Progenitor cell of endocrine pancreas (in vitro differentiated cells): ENCODE measurements at places on chromosomes 5 and 9.

DNA sequence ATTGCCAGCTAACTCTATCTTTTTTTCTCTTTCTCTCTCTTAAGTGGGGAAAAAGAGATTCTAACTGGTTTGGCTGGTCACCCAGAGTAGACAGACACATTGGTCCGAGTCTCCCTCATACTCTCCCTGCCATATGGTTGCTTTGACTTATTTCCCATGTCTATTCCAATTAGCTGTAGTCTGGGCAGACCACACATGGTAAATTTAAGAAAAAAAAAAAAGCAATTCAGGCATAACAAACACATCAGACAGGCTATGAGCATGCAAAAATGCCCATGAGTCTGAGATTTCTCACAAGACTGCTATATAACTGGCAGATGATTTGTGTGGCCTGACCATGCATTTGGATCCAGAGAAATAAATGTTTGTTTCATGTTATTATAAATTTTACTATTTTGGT lies 110.2 kb upstream of the FGF10 start:
- no peak for DNase-seq

DNA sequence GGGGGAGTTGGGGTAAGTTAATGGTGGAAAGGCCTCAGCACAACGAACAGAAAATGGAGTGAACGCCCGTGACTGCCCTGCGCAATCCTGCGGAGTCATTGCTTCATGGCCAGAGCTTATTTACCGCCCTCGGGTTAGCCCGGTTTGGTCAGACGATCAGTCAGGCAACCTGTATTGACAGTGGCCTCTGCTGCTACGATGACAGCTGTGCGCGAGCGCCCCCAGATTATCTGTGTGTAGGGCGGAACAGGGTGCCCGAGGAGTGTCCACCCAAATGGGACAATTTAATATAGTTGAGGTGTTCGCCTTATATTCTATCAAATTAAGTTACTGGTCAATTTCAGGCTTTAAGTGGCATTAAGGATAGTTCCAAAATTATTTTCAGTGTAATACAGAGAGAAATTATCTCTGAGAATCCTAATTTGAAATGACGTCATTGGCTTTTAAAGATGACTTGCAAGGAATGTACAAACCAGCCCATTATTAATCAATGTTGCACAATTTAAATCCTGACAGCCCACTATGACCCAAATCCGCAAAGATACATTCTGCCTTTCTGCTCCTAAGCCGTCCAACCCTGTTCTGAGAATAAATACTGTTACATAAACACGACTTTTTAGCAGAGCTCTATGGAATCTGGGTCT lies 879 bp upstream of the UBQLN1 start:
- peak; percentile 32 for DNase-seq

- DNase-seq: no peak
Observed at GRCh38 chr9:24459953-24460352, 85.7 kb downstream of the IZUMO3 start.

GRCh38 chr9:108857572-108857971 lies 1.8 kb upstream of the ACTL7B start:
- DNase-seq: no peak

GRCh38 chr5:154818471-154819116 lies 31.8 kb downstream of the FAXDC2 start:
- no peak for DNase-seq

DNA sequence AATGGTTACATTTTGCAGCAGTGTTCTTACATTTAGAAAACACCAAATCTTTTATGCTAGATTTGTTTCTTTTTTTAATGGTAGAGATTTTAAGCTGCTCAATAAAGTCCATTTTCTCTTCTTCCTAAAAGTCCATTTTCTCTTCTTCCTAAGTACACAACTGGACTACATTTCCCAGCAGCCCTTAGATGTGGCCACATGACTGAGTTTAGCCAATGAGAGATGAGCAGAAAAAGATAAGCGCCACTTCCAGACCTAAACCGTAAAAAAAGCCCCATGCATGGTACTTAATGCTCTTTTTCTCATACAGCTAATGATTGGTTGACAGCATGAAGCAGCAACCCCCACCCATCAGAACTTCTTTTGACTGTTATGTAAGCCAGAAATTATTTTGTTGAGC lies 206.7 kb downstream of the FAM114A2 start:
- no peak for DNase-seq

- no peak for DNase-seq
Observed at GRCh38 chr5:33046091-33046490, 335.0 kb downstream of the NPR3 start.

DNA sequence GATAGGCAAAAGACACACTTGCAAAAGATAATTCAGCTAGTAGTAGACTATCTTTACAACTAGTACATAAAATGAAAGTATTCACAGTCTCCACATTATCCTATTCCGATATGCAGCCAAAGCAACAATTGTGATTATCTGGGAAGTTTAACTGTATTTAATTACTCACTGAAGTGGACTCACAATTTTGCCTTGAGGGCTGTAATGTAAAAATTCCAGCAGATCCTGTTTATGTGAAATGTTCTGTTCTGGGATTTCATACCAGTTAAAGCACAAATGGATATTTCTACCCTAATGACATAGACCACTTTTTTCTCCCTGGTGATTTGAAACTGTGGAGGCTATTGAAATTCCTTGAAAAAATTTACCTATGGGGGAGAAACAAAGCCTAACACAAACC lies 474.4 kb upstream of the EDIL3 start:
- DNase-seq: no peak

DNA sequence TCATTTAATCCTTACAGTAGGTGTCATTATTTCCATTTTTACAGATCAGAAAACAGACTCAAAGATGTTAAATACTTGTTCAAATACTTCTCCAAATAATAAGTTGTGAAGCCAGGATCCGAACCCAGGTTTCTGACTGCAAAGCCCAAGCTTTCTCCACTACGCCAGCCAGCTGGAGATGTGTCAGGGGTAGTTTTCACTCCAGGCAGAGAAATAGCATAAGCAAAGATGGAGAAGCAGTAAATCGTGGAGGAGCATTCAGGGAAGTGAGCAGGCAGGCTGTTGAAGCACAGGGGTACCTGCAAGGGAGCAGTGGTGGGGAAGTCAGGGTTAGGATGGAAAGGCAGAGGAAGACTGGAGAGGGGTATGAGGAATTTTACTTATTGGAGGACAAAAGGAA lies 2.9 kb downstream of the TLN1 start:
- no peak for DNase-seq

DNA sequence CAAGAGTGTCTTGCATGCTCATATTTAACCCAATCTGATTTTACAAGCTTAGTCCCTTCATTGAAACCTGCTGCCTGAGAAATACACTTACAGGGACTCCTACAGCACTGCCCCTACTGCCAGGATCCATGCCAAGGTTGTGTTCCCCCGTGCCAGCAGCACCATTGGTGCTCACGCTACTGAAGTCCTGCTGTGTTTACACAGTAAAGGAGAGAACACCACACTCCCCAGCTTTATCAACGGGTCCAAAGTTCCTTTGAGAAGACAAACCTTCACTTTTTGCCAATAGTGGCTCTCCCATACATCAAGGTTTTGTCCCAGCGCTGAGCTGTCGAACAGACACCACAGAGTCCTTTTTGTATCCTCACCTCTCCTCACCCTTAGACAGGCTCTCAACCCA lies 155.1 kb upstream of the WWC1 start:
- DNase-seq: no peak

GRCh38 chr5:2187156-2187555 lies 304.4 kb upstream of the IRX4 start:
- DNase-seq: peak; percentile 3

- no peak for DNase-seq
Observed at GRCh38 chr9:35942286-35942685, 15.7 kb downstream of the OR2S2 start.

DNA sequence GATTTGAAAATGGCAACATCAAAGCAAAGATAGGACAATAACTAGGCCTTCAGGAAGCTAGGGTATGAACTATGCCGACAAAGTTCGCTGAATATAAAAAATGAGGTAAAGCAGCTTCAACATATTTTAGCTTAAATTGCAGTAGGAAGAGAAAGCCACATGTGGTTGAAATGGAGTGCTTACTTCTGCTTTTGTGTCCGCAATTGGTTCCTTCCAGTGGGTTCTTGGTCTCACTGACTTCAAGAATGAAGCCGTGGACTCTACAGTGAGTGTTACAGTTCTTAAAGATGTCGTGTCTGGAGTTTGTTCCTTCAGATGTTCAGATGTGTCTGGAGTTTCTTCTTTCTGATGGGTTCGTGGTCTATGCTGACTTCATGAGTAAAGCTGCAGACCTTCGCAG lies 95.2 kb downstream of the APTX start:
- no peak for DNase-seq

DNA sequence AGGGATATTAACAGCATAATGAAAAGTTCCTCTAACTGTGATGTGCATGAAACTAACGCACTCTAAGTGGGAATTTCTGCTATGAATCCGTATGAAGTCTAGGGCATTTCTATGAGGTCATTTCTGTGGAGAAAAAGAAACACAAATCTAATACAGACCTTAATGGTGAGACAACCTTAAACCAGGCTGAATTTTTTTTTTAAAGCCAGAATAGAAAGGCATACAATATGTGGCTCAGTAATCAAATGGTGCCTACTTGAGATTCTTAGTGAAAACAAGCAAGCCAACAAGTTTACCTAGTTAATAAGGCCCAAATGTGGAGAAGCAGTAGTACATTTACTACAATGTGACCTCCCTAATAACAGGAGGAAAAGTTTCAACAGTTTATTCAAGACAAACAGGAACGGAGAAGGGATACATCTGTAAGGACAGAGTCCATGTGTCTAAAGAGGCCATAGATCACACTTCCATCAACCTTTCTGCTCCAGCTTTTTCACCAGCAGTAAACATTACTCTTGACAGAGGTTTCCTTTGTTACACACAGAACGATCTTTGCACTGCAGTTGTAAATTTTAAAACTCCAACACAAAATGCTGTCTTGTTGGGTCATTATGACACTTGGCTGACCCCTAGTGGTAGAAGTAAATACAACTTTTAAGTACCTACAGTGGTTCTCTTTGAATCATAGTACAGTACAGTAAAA lies 26.2 kb downstream of the CARNMT1 start:
- no peak for DNase-seq

- no peak for DNase-seq
Observed at GRCh38 chr9:135758056-135758455, 56.1 kb downstream of the KCNT1 start.

GRCh38 chr5:112923148-112923917 lies 1.3 kb upstream of the REEP5 start:
- no peak for DNase-seq

DNA sequence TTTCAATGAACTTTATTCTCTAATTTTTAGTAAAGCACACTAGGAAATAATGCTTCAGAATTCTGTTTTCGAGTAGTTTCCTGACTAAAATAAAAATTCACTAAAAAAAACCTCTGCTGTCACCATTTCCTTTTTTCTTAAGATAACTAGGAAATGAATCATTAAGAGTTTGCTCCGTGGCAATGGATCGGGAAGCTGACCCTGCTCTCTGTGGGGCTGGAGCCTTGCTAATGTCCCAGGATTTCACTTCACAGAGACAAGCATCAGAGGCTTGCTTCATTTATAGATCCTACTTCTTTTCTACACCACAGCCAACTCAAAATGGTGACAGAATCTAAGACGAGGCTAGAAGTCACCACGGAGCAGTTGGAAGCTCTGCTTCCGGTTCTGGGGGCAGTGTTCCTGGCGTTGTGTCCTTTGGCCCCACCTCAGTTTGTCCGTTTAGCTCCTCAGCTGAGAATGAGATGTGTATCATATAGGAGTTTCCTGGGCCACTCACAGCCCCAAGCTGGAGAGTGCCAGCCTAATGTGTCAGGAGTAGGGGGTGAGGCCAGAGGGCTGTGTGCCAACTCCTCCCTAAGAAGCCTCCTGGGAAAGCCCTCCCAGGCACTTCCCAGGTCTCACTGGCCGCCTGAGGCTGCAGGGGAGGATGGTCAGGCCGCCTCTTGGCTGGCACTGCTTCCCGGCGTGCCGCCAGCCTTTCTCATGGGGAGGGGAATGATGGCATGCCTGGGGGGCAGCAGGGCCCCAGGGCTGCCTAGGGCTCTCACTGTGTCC lies 19.6 kb downstream of the TENT4A start:
- no peak for DNase-seq

- no peak for DNase-seq
Observed at GRCh38 chr5:139461698-139462097, 845 bp downstream of the ECSCR start.

- DNase-seq: no peak
Observed at GRCh38 chr5:52988335-52989024, 672 bp upstream of the ITGA2 start.

- no peak for DNase-seq
Observed at GRCh38 chr9:126347093-126347492, 20.5 kb downstream of the MVB12B start.

DNA sequence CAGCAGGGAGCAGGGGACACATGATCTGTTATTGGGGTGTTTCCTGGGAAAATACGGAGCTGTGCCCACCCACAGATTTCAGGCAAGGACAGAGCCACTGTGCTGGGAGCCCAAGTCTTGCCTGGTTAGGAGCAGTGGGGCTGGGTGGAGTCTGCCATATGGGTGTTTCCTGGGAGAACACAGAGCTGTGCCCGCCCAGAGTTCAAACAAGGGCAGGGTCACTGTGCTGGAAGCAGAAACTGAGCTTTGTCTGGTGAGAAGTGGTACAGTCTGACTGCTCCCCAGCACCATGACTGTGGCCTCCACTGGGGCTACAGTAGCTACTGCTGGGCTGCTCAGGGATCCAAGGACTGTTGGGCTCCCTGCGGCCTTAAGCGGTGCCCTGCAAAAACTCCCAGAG lies 135.5 kb downstream of the MCTP1 start:
- DNase-seq: no peak
